Right ventricle myocardium inferior (tissue), 1 donor: ENCODE measurements at places on chromosomes 12 and 14.
A peak's percentile ranks its signal among the peaks of the same experiment; 100 is the strongest.

DNA sequence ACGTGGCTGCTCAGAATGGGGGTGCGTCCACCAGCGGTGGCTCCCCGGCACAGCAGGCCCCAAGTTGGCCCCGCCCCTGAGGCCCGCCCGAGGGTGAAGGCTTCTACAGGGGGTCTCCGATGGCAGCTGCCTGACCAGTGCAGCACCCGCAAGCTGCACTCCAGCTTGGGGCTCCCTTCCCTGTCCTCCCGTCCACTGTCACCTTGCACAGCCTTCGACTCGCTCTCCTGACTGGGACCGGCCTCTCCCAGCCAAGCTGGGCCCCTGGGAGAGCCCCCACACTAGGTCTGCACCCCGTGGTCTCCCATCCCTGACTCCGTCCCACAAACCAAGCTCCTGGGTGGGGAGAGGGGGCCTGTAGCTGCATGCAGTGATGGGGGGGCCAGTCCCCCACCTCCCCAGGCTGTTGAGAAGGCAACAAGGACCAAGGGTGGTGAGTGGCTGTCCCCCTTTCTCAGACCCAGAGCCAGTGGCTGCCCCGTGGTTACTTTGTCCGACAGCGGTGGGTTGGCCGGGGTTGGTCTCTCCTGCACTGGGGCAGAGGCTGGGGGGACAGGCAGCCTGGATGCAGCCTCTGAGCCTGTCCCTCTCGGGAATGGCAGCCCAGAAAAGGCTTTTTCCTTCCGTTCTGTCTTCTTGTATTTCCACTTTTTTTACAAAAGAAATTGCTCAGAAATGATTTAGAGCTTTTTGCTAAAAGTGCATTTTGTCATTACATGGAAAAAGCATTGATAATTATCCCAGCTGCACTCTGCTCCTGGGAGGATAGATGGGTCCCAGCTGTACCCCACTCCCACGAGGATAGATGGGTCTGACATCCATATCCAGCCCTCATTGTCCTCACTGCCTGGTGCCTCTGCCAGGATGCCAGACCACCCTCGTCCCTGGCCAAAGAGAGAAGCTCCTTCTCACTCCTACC, 217.0 kb downstream of the KIF26A start:
- peak; percentile 33 for DNase-seq

DNA sequence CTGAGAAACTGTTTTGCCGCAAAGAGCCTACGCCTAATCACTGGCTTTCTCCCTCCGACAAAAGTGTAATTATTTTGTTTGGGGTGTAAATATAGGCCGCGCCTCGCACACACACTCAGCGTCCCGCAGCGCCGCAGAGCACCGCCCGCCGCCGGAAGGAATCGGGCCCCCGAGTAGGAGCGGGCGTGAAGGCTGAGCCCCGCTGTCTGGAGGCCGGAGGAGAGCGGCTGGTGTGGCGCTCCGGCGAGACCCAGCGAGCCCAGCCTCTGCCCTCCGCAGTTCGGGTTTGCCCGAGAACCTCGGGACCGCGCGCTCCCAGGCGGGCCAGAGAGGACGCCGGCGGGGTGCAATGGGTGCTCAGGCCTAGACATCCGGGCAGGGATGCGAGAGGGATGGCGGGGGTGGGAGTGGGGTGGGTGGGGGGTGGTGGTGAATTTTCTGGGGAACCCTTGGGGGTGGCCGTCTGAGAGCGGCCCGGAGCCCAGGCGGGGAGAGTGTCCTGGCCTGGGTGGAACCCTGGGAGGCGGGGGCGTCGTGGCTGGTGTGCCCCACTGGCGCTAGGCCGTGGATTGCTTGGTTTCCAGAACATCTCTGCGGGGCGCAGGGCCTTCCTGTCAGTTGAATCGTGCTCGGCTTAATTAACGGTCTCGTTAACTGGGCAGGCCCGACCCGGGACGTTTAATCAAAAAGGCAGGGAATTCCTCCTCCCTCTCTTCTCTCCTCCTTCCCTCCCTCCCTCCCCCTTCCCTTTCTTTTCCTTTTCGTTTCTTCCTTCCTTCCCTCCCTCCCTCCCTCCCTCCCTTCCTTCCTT, 4.7 kb upstream of the LHX5 start:
- no peak for DNase-seq

GRCh38 chr12:40691913-40692764, at the start of gene CNTN1:
TSS of gene CNTN1 (plus strand) at chr12:40692439.
- no peak for DNase-seq

GRCh38 chr12:111699-112493, 45.3 kb downstream of the IQSEC3 start:
- no peak for DNase-seq

- no peak for DNase-seq
Observed at GRCh38 chr12:72313806-72314205, 41.6 kb downstream of the TRHDE start.

- peak; percentile 55 for DNase-seq
Observed at GRCh38 chr14:23409475-23409874, 1.4 kb upstream of the MYH6 start.

- DNase-seq = no peak
Observed at GRCh38 chr12:79424109-79424721, 266.5 kb downstream of the PAWR start.

DNA sequence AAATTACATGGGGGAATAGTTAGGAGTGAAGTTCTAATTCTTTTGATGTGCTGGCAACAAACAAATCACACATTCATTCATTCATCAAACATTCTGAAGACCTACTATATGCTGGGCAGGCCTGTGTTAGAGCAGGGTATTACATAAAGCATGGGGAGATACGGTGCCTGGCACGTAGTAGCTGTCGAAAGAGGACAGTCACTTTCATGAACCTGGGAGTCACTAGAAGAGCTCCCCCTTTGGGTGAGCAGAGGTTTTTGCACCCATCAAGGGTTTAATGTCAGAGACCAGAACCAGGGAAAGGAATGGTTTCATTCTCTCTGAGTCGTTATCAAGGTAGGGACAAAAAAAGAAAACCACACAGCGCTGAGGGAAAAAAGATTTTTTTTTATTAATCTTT, 10.0 kb downstream of the LHX5 start:
- DNase-seq = no peak

DNA sequence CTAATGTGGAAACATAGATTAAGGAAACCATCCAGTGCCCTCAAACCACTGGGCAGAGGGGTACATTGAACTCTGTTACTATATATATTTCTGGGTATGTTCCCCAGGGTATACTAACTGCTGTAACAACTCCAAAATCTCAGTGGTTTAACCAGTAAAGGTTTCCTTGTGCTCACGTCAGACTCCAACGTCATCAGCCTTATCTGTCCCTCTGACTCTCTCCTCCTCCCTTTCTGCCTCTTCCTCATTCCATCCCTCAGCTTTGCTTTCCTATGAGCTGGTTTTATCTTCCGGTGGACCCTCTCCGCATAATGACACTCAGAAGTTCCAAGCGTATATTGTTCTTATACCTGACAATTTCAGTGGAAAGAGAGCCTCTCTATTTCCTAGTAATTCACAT, 21.2 kb upstream of the SMCO2 start:
- no peak for DNase-seq

- DNase-seq = peak; percentile 60
Observed at GRCh38 chr14:105144026-105144665, 24.4 kb downstream of the JAG2 start.

- DNase-seq = peak; percentile 71
Observed at GRCh38 chr12:93098077-93098476, 169.0 kb upstream of the EEA1 start.

DNA sequence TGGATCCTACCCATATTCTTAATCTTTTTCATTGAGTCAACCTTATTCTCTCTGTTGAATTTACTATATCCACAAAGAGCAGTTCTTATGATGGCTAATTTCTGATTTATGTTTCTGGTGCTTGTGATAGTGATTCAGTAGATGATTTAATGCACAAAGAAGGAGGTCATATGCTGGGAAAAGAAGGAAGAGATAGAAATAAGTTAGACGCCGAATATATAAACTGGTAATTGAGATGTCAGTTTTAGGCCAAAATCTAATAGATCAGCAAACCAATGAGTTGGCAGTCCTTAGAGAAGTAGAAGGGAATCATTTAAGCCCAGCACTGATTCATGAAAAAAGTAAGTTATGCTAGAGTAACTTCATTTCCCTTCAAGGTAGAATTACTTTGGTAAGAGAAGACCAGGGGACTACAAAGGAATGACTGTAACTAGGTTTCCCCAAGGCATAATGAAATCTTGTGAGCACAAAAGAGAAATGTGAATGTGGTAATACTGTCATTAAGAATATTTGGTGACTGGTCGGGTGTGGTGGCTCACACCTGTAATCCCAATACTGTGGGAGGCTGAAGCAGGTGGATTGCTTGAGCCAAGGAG, 132.4 kb downstream of the TGFB3 start:
- DNase-seq = no peak

GRCh38 chr12:120700886-120701285, 9.4 kb upstream of the UNC119B start:
- DNase-seq = no peak
